ENCODE measurements at places on chromosomes 1 and 21.
A peak's percentile ranks its signal among the peaks of the same experiment; 100 is the strongest.

- peak; percentile 46 for DNase-seq
Observed at GRCh38 chr1:225467193-225468020, 39.6 kb upstream of the LBR start.

GRCh38 chr1:230112131-230112701, 45.2 kb downstream of the GALNT2 start:
- DNase-seq: peak; percentile 38

DNA sequence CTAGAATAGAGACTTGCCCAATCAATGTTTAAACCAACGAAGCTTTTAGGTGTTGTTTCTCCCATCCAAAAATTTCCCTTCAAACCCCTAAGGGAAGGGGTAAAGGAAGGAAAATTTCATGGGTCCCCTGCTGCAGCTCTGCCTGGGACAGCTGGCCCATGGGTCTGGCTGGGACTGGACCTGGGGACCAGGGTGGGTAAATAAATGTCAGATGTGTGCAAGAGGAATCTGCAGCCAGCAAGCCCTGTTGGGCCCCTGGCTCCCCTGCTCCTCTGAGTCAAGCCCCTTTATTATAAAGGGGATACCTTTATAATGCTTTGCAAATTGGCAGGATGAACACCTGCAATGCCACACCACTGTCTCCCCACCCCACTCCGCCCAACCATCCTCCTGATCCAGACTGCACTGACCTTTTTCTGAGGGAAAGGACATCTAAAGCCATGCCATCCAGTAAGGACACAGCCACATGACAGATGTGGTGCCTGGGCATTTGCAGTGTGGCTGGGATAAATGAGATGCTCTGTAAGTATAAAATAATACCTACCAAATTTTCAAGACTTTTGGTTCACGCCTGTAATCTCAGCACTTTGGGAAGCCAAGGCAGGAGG, 1.9 kb upstream of the TMEM125 start:
- no peak for DNase-seq

DNA sequence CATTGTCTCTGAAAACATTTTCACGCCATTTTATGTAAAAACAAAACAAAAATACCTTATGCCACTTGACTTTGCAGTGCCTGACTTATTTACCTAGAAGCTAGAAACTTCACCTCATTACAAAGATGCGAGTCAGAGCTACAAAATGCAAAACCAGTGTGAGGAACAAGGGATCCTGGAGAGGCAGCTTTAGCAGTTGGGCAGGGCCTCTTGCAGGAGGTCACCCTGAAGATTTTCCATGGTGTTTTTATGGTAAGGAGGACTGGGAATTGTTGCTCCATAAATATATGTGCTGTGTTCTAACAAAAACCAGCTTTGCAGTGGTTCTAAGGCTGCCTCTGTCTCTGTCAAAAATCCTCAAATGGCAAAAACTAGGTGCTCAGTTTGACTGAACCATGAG, 36.4 kb upstream of the TARBP1 start:
- DNase-seq: no peak

DNA sequence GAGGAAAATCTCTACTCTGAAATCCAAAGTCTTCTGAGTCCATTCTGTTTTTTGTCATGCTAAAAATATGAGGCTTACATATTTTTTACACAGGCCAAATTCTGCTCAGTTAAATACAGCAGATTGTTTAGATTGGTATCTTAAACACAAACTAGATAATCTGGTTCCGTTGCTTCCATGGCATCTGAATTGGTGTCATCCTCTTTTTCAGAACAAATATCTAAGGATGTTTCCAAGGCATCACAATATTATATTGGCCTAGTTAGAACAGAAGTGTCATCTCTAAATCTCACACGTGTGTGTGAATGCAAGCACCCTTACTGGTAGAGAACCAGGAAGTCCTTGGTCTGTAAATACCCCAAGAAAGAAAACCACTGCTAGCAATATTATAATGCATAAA, 151.2 kb downstream of the NRIP1 start:
- DNase-seq: no peak

DNA sequence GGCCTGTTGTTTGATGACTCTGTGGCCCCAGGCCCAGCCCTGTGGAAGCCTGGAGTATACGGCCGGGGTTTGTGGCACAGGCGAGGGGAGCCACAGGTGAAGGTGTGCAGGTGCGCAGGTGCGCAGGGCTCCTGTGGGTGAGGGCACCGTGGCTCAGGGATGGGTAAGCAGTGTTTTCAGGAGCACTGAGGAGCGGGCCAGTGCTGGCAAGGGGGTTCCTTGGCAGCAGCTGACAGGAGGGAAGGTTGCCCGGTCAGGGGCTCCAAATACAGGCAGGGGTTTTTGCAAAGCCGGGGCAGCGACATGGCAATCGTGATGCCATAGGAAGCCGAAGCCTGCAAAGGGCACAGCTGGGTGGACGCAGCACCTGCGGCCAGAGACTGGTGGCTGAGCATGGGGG, 20.7 kb downstream of the AGPAT3 start:
- no peak for DNase-seq

- DNase-seq: no peak
Observed at GRCh38 chr1:2290171-2290578, 62.1 kb downstream of the SKI start.

GRCh38 chr1:231724876-231725647, 98.5 kb downstream of the DISC1 start:
- peak; percentile 29 for DNase-seq

DNA sequence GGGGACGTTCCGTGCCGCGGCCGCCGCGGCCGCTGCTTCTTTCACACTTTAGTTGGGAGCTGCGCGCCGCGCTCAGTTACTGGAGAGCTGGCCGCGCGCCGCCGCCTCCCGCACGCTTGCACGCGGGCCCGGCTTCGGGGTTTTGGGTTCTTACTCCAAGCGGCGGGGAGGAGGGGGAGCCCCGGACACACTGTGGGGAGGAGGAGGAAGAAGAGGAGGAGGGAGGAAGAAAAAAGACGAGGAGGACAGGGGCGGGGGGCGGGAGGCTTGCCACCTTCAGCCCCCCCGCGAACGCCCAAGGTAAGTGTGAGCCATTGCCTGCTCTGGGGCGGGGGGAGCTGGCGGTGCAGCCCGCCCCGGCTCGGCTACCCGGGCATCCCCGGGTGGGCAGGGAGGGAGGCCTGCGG, 243 bp downstream of the C1orf21 start:
- no peak for DNase-seq

DNA sequence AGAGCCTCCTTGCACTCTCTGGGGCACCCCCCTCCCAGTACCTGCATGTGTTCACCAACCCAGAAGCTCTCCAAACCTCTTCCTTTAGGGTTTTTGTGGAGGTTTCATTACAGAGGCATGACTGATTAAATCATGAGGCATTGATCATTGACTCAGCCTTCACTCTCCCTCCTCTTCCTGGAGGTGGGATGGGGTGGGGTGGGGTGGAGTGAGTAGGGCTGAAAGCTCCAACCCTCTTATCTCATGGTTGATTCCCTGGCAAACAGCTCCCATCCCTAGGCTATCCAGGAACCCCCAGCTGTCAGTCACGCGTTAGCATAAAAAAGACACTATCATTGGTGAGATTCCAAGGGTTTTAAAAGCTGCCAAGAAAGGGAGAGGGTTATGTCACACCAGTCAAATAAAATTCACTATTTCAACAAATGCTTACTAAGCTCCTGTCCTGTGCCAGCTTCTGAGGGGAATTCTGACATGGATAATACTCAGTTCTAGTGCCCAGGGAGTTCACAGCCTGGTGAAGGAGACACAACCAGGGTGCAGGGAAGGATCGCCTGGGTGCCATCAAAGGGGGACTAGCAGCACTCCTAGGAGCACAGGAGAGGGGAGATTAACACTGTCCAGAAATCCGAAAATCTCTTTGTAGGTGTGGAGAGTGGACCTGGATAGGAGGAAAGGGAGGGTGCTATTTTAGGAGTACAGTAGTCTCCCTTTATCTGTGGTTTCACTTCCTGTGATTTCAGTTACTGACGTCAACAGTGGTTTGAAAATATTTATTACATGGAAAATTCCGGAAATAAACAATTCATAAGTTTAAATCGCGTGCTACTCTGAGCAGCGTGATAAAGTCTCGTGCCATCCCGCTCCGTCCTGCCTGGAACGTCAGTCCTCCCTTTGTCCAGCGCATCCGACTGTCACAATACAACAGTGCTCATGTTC, 6.8 kb upstream of the IL24 start:
- DNase-seq: no peak

GRCh38 chr1:52976183-52977035, 49.3 kb downstream of the SCP2 start:
- no peak for DNase-seq

DNA sequence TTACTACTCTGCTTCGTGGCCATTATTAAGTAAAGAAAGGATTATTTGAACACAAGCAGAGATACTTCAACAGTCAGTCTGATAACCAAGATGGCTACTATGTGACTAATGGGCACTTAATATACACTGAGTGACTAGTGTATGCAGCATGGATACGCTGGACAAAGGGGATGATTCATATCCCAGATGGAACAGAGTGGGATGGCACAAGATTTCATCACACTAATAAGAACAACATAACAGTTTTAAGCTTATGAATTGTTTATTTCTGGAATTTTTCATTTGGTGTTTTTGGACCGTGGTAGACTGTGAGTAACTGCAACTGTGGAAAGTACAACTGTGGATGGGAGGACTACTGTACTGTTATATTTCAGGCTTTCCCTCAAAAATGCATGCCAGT, 9.4 kb downstream of the ZCCHC17 start:
- DNase-seq: no peak

DNA sequence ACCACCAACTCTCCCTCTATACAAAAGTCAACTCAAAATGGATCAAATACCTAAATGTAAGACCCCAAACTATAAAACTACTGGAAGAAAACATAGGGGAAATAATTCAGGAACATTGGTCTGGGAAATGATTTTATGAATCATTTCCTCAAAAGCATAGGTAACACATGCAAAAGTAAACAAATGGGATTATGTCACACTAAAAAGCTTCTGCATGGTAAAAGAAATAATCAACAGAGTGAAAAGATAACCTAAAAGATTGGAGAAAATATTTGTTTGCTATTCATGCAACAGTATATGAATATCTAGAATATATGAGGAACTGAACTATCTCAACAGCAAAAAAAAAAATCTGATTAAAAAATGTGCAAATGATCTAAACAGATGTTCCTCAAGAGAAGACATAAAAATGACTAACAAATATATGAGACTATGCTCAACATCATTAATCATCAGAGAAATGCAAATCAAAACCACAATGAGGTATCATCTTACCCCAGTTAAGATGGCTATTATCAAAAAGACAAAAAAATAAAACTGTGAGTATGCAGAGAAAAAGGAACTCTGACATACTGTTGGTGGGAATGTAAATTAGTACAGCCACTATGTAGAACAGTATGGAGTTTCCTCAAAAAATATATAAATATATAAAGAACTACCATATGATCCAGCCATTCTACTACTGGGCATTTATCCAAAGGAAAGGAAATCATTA, 47.8 kb downstream of the VCAM1 start:
- DNase-seq: no peak

- no peak for DNase-seq
Observed at GRCh38 chr1:38817267-38818174, 42.1 kb downstream of the RRAGC start.

- no peak for DNase-seq
Observed at GRCh38 chr1:197200272-197200899, 53.9 kb upstream of the ASPM start.

All from C1 segment of cervical spinal cord (tissue), 14 donors.